COLO829 (cell line): ENCODE measurements at places on chromosomes 2 and 18.
A peak's percentile ranks its signal among the peaks of the same experiment; 100 is the strongest.

DNA sequence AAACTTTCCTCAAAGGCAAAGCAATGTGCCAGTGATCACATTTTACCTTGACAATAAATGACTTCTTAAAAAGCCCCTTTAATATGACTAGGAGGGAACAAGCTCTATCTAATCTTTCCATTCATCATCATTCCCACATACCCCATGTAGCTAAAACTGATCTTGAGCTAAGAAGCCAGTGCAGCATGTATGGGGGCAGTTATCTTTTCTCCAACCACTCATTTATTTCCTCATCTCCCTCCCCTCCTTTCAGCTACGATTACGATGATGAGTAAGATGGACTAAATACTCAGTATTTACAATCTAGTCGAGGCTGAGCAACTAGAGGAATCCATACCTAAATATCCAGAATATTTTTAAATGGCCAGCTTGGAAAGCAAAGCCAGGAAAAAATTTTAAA, 35.5 kb downstream of the PNO1 start:
- DNase-seq = no peak

- no peak for DNase-seq
Measured at GRCh38 chr18:832085-832681, 20.1 kb upstream of the YES1 start.

DNA sequence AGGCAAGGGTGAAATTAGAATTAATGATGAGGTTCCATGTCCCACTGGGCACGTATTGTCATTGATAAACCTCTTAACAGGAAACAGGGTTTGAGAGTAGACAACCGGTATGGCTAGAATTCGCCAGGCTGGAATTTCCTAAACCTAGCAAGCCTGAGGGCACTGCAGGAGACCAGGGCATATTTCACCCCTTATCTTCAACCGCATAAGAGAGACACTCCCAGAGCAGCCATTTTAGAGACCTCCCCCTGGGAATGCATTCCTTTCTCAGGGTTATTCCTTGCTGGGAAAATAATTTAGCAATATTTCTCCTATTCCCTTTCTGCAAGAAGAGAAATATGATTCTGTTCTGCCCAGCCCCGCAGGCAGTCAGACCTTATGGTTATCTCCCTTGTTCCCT, 334.6 kb upstream of the LYPD1 start:
- DNase-seq = no peak

DNA sequence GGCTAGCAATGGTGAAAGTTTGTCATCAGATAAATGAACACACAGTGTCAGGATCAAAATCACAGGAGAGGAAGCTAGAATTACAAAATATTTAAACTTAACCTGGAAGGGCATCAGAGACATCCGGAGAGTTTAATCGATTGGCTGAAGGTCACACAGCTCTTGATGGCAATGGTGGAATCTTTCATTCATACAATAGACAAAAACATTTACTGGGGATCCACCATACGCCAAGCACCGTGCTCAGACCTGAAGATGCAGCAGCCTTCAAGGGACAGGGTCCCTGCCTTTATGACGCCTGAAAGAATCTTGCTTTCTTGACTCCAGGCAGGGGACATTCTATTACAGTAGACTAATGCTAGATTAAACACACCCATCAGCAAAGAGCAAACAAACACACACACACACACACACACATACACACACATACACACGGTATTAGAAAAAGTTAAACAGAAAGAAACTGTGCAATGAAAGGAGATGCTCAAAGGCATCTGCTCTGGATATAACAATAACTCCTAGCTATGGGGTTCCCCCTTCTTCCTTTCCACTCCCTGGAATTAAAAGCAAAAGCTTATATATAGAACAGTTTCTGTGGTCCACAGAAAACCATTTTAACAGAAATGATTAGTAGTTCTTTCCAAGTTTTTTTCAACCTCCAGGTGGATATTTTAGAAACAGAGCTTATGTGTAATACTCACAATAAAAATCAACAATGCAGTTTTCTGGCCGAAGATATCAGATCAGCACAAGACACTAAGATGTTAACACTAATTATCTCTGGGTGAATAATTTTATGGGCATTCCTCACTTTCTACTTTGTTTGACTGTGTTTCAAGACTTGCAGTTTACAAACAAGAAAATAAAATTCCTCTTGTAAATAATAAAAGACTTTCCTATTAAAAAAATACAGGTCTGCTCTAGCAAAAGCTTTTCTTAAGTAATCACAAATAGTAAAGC, 151.7 kb downstream of the ANKRD44 start:
- DNase-seq = no peak

- no peak for DNase-seq
Measured at GRCh38 chr2:46131-46470, 204 bp downstream of the FAM110C start.

DNA sequence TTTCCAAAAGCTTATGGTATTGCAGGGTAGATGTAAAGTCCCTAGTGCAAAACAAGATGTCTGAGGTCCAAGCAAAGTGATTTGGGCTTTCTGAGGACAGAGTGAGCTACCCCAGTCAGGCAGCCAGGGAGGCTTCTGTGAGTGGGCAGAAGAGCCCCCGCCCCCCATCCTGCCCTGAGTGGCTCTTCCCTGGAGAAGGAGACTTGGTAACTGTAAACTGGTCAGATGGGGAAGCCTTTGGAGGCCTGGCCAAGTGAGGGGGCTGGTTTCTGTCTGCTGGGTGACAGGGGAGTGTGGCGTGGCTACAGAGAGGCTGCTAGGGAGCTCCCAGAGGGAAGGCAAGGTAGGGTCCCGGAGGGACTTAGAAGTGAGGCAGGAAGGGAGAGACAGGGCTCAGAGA, 181.3 kb upstream of the HAAO start:
- DNase-seq = no peak

DNA sequence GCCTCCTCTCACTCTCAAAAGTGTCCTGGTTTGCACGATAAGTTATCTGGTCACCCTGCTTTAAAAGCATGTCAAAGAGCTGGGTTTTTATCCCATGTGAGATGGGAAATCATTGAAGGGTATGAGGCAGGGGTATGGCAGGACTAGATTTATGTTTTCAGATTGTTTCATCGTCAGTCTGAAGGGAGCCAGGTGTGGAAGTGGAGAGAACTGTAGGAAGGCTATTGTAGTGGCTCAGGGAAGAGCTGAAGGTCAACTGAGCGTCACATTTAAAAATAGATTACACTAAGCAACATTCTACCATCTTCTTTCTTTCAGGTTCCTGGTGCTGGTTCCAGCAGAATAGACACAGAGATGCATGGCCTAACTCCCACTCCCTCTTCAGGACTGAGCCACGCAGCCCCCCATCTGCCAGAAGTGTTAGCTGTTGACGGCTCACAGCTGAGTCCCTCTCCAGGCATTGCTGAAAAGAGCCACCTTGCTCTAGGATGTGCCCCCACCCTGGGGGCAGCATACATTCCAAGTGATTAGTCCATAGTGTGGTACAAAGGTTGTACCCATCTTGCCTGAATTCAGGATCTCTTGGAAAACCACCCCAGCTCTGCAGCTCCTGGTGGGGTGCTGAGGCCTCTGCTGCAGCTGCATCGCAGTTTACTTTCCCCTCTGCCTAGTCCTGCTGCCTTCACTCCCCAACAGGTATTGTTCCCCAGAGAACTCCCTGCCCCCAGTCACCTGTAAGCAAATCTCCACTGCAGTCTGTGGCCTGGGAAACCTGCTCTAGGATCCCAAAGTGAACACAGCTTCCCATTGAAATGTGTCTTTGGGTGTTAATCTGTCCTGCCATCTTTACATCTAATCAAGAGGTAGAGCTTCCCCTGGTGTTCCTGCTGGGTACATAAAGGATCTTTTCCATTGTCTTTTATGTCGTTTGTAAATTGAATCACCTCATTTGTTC, 79.5 kb upstream of the KLF7 start:
- DNase-seq = no peak

DNA sequence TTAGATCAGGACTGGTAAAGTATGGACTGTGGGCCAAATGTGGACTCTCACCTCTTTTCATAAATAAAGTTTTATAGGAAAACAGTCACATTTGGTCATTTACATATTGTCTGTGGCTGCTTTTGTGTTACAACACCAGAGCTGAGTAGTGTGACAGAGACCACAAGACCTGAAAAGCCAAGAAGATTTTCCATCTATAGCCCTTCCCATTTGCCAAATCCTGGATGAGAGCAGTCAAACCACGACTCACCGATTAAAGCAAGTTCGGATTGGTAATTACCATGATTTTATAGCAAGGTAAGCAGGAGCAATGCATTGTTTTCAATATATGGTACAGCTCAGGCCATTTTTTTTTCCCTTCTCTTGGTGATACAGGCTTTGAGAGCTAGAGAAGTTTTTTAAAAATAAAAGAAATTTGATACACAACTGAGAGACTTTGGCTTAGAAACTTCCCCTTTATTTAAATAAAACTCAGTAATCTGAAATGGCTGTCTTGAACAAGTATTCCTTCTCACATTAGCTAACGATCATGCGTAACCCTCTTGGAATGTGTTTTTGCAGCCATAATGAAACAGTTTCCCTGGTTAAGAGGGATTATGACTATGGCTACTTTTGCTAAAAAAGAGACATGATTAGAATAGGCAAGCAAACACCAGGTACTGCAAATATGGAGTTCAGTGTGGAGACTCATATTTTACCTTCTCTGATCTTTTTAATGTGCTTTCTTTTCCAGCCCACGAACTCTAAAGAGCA, 9.5 kb upstream of the MALL start:
- no peak for DNase-seq

GRCh38 chr18:75199327-75199726, 9.6 kb downstream of the PTGR3 start:
- DNase-seq = no peak

DNA sequence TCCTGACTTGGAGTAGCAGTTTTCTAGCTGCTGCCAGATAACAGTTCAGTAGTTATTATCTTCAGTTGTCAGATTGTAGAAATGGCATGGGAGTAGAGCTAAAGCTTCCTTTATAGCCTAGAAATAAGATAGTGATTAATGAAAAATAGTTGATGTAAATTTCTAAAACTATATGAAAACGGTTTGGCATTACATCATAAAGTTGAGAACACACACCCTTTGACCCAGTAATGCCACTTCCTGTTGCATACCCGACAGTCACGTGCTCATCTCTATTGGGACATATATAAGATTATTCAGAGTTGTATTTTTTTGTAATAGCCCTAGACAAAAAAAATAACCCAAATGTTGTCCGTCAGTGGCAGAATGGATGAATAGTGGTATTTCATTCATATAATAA, 39.4 kb upstream of the ASB1 start:
- DNase-seq = peak; percentile 10

- no peak for DNase-seq
Measured at GRCh38 chr18:9902832-9903231, 11.0 kb upstream of the VAPA start.
